Neural cell (in vitro differentiated cells): ENCODE measurements at places on chromosomes 7 and 10. TPM values are rescaled to one million over a fixed set of nuclear protein-coding genes. Genes with fewer than 3 reads are reported as not detected.

Gene CFAP58
- 0.10 TPM in 1 of 2 replicates, not detected in the other for polyA plus RNA-seq

Gene HOXA6
- not detected in 2 replicates for polyA plus RNA-seq

Gene LIPJ
- polyA plus RNA-seq, result 0.15 and 0.16 TPM in 2 replicates

Gene VPS26A
- 44.2 and 48.9 TPM in 2 replicates for polyA plus RNA-seq

Gene FAM25C
- polyA plus RNA-seq, result not detected in 2 replicates

Gene BTBD16
- polyA plus RNA-seq, result not detected in 2 replicates

Gene INHBA
- polyA plus RNA-seq, result 0.19 and 0.30 TPM in 2 replicates

Gene PROSER2
- polyA plus RNA-seq, result 0.20 and 1.1 TPM in 2 replicates

Gene GRM3
- polyA plus RNA-seq, result 15.9 TPM in 2 replicates

Gene GDF2
- polyA plus RNA-seq, result not detected in 2 replicates

Gene LIPM
- polyA plus RNA-seq, result not detected in 2 replicates

Gene PTPRZ1
- polyA plus RNA-seq, result 11.8 and 14.0 TPM in 2 replicates

Gene OR6V1
- polyA plus RNA-seq, result not detected in 2 replicates

Gene FAM25G
- polyA plus RNA-seq, result not detected in 2 replicates

Gene ABCC2
- 2.0 and 3.4 TPM in 2 replicates for polyA plus RNA-seq

Gene CYP26C1
- not detected in 2 replicates for polyA plus RNA-seq

Gene PPP1R17
- 7.7 and 8.8 TPM in 2 replicates for polyA plus RNA-seq

Gene ATOH7
- polyA plus RNA-seq, result 2.5 and 3.0 TPM in 2 replicates

Gene ADARB2
- polyA plus RNA-seq, result 3.6 and 7.2 TPM in 2 replicates

Gene FOXI2
- not detected in 2 replicates for polyA plus RNA-seq

Gene ARPC1B
- polyA plus RNA-seq, result 1.7 and 3.6 TPM in 2 replicates

Gene HOXA9
- polyA plus RNA-seq, result not detected in 2 replicates

Gene MCM10
- 0.63 and 0.70 TPM in 2 replicates for polyA plus RNA-seq

Gene IFIT5
- polyA plus RNA-seq, result 14.9 and 16.3 TPM in 2 replicates

Gene MSANTD7
- polyA plus RNA-seq, result 18.2 and 21.1 TPM in 2 replicates

Gene GPC2
- polyA plus RNA-seq, result 506 and 594 TPM in 2 replicates

Gene DENND2A
- polyA plus RNA-seq, result 21.7 and 24.5 TPM in 2 replicates

Gene CNNM1
- polyA plus RNA-seq, result 1.3 and 1.5 TPM in 2 replicates

Gene OPALIN
- polyA plus RNA-seq, result not detected in 2 replicates

Gene CAV1
- polyA plus RNA-seq, result not detected in 2 replicates

Gene CALML3
- polyA plus RNA-seq, result not detected in 2 replicates

Gene CC2D2B
- polyA plus RNA-seq, result 0.61 TPM in 1 of 2 replicates, not detected in the other

Gene ADAM12
- 0.09 and 0.14 TPM in 2 replicates for polyA plus RNA-seq

Gene CRHR2
- polyA plus RNA-seq, result 0.15 and 0.42 TPM in 2 replicates

Gene KLF14
- polyA plus RNA-seq, result 0.48 TPM in 1 of 2 replicates, not detected in the other

Gene SHLD2
- 12.0 and 15.8 TPM in 2 replicates for polyA plus RNA-seq

Gene ABCB8
- 34.4 and 40.5 TPM in 2 replicates for polyA plus RNA-seq

Gene SLC16A9
- 185 and 208 TPM in 2 replicates for polyA plus RNA-seq
